ENCODE measurements at places on chromosomes 5 and 9.
A peak's percentile ranks its signal among the peaks of the same experiment; 100 is the strongest.

GRCh38 chr5:153896701-153897100, 142.0 kb downstream of the FAM114A2 start:
- peak; percentile 51 for DNase-seq

DNA sequence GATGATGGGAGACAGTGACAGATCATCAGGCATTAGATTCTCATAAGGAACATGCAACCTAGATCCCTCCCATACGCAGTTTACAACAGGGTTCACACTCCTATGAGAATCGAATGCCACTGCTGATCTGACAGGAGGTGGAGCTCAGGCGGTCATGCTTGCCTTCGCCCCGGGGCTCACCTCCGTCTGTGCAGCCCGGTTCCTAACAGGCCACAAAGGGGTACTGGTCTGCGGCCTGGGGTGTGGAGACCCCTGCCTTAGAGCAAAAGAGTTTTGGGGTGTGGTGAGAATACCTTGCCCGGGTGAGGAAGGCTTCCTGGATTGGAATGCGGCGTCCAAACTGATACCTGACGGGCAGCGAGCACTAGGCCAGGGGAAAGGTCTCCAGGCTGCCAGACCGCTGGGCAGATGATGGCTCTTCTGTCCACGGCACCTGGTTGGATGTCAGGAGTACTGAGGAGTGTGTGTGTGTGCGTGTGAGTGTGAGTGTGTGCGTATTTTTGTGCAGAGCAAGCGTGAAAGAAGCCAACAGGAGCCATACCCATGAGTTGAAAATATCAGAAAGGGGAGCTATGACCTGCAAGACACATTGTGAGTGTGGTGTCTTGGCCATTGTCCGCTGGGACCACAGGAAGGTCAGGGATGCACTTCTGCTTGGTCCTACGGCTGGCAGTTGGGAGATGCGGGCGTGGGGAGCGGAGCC, 55.4 kb downstream of the ACER2 start:
- no peak for DNase-seq

DNA sequence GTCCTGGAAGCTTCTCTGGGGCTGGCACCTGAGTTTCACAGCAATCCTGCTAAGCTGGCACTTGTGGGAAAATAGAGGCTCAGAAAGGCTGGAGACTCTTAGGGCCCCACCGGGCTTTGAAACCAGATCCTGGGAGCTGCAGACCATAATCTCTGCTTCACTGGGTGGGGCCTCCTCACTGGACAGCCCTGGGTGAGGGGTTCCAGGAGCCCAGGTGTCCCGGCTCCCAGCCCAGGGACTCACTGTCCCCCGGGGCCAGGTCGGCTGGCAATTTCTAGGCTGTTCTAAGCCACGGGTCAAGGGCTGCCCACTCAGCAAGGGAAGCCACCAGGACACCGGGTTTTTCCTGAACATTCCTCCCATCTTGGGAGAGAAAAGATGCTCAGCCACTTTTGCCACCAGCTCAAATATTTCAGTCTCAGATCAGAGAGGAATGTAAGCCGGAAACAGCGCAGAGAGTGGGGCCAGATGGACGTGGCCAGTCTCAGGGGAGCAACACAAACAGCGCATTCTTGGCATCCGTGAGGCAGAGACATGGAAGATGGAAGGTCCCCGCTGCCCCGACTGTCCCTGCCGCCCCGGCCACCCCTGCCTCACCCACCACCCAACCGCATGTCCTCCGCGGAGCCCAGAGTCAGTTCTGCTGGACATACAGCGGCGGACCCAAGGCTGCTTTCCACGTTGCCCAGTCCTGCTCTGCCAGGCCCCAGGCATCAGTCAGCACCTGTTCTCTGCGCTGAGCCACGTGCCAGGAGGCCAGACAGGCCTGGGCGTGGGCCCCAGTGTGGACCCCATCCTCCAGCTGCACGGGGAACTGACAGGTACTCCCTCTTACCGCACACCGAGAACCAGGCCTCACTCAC, 72.6 kb downstream of the VAV2 start:
- DNase-seq: no peak

GRCh38 chr9:92728831-92729734, 35.5 kb downstream of the BICD2 start:
- no peak for DNase-seq

DNA sequence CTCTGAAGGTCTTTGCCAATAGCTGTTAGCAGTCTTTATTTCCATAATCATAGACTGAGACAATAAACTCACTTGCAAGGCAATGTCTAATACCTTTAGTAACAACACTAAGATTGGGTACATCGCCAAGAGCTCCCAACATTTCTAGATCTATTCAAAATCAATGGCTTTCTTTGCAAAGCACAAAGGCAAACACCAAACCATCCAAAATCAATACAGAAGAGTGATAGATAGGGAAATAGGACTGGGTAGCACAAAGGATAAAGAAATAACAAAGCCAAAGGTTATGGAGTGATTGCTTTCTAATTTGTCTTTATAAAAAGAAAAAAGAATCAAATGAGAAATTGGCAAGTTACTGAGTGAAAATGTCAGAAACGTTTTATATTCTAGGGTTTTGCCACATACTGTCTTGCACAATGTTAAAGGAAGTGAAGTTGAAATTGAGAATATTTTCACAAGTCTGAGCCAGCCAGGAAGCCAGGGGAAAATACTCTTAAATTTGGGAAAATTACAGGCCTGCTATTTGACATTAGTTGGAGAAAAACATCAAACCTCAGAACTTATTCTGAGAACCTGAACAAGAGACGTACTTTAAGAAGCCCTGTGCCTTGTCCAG, 53.3 kb upstream of the LHFPL2 start:
- DNase-seq: no peak

GRCh38 chr5:75335952-75336614, 937 bp upstream of the HMGCR start:
- DNase-seq: peak; percentile 42

DNA sequence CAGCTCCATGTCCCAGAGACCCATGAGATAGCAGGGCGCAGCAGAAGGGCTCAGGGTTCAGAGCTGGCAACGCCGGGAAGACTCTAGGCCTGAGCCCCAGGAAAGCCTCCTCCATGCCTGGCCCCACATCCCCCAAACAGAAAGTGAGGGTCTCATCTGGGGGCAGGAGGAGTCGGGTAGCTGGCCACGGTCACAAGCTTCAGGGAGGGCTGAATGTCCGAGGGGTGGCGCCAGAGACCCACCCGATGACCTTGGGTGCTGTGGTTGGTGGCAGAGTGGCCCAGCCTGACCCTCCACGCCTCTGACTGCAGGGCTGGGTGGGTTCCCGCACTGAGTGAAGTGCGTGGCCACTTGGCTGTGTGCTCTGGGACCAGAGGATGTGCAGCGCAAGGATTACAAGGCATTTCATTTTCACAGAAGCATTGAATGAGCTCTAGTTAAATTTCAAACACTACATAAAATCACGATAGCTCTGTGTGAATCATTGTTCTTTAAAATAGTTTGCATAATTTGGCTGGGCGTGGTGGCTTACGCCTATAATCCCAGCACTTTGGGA, 3.0 kb downstream of the C8G start:
- no peak for DNase-seq

DNA sequence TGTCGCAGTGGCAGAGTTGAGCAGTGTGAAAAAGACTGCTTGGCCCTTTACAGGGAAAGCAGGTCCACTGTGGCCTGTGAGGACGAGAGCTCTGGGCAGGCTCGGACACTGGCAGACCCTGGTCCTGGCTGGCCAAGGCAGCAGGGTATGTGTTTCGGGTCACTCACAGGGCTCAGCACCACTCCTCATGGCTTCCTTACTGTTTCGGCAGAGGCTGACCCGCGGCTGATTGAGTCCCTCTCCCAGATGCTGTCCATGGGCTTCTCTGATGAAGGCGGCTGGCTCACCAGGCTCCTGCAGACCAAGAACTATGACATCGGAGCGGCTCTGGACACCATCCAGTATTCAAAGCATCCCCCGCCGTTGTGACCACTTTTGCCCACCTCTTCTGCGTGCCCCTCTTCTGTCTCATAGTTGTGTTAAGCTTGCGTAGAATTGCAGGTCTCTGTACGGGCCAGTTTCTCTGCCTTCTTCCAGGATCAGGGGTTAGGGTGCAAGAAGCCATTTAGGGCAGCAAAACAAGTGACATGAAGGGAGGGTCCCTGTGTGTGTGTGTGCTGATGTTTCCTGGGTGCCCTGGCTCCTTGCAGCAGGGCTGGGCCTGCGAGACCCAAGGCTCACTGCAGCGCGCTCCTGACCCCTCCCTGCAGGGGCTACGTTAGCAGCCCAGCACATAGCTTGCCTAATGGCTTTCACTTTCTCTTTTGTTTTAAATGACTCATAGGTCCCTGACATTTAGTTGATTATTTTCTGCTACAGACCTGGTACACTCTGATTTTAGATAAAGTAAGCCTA, 15.7 kb downstream of the SQSTM1 start:
- peak; percentile 26 for DNase-seq
